ENCODE measurements at places on chromosomes 7 and 10. TPM values are rescaled to one million over a fixed set of nuclear protein-coding genes. Genes with fewer than 3 reads are reported as not detected.
A peak's percentile ranks its signal among the peaks of the same experiment; 100 is the strongest.

The VIPR2 gene
- total RNA-seq: 1.7 TPM

GRCh38 chr10:79443338-79444198, 1.9 kb downstream of the ZCCHC24 start:
- H3K27me3 ChIP-seq: peaks cover 54% of the 10 kb centered on the region
- DNase-seq: no peak
- peak overlapping the region; percentile 86 for H3K4me3 ChIP-seq
- no peak overlapping the region for H3K27ac ChIP-seq
- H3K4me1 ChIP-seq: peaks cover 22% of the 10 kb centered on the region

- no peak overlapping the region for H3K4me3 ChIP-seq
- peaks cover 13% of the 10 kb centered on the region for H3K4me1 ChIP-seq
- H3K27me3 ChIP-seq: no peaks in the 10 kb centered on the region
- no peak overlapping the region for H3K27ac ChIP-seq
- no peak for DNase-seq
- peaks cover 25% of the 10 kb centered on the region for H3K36me3 ChIP-seq
Measured at GRCh38 chr7:140136073-140136472, 40.7 kb downstream of the KDM7A start.

The CLDN3 gene
- not detected for total RNA-seq

DNA sequence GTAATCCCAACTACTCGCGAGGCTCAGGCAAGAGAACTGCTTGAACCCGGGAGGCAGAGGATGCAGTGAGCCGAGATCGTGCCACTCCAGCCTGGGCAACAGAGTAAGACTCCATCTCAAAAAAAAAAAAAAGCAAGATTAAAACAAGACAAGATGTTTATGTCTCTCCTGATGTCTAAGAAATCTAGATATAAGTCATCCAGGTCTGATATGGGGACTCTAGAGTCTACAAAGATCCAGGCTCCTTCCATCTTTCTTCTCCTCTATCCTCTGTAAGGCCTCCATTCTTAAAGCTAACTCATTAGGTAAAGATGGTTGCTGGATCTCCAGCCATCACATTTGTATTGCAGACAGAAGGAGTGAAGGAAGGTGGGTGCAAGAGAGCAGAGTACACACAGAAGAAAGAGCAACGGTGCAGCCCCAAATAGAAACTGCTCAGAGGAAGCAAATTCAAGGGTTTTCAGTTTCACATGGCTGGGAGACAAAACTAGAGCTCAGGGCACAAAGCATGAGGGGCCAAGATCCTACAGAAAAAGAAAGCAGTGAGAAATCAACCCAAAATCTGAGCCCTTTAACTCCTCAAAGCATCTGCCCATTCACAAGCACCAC, 57.6 kb downstream of the USP6NL start:
- H3K4me1 ChIP-seq: peaks cover 21% of the 10 kb centered on the region
- peak; percentile 69 for DNase-seq
- H3K36me3 ChIP-seq: no peaks in the 10 kb centered on the region

- H3K27ac ChIP-seq: no peak overlapping the region
- no peaks in the 10 kb centered on the region for H3K4me1 ChIP-seq
- no peak for DNase-seq
- no peaks in the 10 kb centered on the region for H3K27me3 ChIP-seq
- H3K36me3 ChIP-seq: no peaks in the 10 kb centered on the region
- no peak overlapping the region for H3K4me3 ChIP-seq
Measured at GRCh38 chr10:116408719-116409118, 18.9 kb upstream of the PNLIPRP3 start.

The GRM8 gene
- total RNA-seq: not detected

The SPDYE16 gene
- not detected for total RNA-seq

DNA sequence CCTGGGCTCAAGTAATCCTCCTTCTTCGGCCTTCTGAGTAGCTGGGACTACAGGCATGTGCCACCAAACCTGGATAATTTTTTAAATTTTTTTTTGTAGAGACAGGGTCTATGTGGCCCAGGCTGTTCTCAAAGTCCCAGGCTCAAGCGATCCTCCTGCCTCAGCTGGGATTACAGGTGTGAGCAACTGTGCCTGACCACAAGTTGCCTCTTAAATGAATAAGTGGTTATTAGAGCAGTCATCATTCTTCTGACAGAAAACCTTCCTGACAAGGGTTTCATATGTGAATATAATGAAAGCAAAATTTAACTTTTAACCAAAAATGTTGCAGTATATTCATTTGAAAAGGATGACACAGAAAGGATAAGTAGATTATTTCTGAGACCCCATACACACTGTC, 532.5 kb downstream of the GRM8 start:
- no peak overlapping the region for H3K4me3 ChIP-seq
- H3K4me1 ChIP-seq: no peaks in the 10 kb centered on the region
- no peak overlapping the region for H3K27ac ChIP-seq

- peaks cover 12% of the 10 kb centered on the region for H3K27me3 ChIP-seq
- H3K4me3 ChIP-seq: no peak overlapping the region
- no peaks in the 10 kb centered on the region for H3K36me3 ChIP-seq
- no peak for DNase-seq
- H3K4me1 ChIP-seq: no peaks in the 10 kb centered on the region
Measured at GRCh38 chr7:31058122-31058521, 6.0 kb downstream of the ADCYAP1R1 start.

DNA sequence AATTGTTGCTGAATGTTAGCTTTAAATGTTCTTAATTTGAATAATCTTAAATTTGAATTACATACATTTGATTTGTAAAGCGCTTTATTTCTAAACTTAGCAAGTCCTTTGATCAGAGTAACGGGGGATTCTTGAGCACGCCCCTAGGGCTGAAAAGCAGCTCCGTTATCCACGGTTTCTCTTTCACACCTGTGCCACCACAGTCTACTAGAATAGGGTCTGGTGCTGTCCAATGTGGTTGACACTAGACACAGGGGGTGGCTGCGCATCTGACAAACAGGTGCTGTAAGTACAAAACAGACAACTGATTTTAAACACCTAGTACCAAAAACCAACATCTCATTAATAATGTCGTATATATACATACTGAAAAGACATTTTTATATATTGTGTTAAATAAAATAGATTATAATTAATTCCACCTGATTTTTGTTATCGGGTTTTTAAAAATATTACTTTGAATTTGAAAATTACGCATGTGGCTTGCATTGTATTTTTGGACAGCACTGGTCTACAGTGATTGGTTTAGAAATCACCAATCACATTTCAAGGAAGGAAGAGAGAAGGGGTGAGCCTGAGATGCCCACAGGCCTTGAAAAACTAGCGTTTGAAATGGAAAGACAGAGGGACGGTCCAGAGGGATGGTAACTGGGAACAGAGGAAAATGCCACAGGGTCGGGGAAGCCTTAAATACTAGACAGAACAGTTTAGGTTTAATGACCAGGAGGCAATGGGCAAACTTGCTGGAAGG, 7.3 kb downstream of the SEPHS1 start:
- peaks cover 32% of the 10 kb centered on the region for H3K36me3 ChIP-seq
- H3K27me3 ChIP-seq: no peaks in the 10 kb centered on the region
- peaks cover 31% of the 10 kb centered on the region for H3K4me1 ChIP-seq
- DNase-seq: peak; percentile 76

DNA sequence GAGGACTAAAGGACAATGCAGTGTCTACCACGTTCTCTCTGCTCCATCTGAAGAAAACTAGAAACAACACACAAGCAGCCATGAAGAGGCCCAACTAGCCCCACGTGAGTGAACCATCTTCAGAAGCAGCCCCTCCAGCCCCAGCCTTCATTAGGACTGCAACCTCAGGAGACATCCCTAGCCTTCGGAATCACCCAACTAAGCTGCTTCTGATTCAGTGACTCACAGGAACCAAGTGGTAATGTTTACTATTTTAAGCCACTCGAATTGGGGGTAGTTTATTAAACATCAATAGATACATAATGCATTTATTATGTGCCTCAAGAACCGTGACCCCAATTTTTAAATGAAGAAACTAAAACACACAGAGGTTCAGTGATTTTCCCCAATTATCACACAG, 22.6 kb downstream of the ARHGAP12 start:
- no peaks in the 10 kb centered on the region for H3K27me3 ChIP-seq
- H3K4me1 ChIP-seq: peaks cover 6% of the 10 kb centered on the region
- no peak overlapping the region for H3K27ac ChIP-seq

The GTPBP4 gene
- total RNA-seq: 194 TPM

DNA sequence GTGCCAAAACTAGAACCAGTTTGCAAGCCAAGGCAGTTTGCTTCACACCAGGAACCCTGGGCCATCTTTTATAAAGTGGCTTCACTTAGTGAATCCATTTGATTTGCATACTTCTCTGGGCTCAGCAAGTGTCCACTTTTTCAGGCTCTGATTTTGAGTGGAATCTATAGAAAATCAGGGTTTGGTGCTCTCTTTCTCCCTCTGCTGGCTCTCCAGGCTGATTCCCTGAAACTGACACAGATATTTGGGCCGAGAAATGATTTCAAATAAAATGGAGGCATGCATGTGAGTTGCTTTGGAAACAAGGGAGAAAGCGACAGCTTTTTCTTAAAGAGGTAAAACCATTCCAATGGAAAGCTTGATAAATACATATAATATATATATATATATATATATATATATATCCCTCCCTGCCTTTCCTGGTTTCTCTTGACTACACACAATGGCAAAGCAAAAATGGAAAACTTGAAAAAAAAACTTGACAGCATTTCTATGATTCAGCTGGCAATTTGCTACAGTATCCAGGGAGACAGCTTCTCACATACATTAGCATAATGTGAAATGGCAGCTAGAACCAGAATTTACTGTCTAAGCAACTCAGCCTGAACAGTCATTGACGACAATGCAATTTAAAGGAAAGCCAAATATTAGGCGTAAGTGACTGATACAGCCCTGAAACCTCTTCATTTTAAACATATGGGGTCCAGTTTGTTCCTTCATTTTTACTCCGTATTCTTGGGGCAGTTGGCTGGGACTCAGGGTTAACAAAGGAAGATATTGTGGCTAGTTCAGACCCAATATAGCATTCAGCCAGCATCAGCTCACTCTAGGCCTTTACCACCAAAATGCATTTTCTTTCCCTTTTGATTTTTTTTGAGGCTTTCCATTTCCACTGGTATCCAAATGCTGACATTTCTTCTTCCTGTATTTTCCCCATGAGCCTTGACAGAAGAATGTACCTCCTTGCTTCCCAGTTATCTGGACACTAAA, 188.5 kb downstream of the TMEM178B start:
- peaks cover 13% of the 10 kb centered on the region for H3K27me3 ChIP-seq
- peaks cover 19% of the 10 kb centered on the region for H3K4me1 ChIP-seq
- no peaks in the 10 kb centered on the region for H3K36me3 ChIP-seq
- H3K27ac ChIP-seq: no peak overlapping the region
- no peak for DNase-seq

The GNGT1 gene
- not detected for total RNA-seq

The SORCS1 gene
- total RNA-seq: not detected

GRCh38 chr10:89377705-89378637, at the start of gene IFIT1B:
IFIT1B (plus strand) TSS chr10:89378056; CDS start chr10:89378136, 80 bp downstream.
- no peaks in the 10 kb centered on the region for H3K36me3 ChIP-seq
- no peak within 1 kb of the TSS for H3K4me3 ChIP-seq
- no peak for DNase-seq
- H3K27ac ChIP-seq: no peak within 1 kb of the TSS

DNA sequence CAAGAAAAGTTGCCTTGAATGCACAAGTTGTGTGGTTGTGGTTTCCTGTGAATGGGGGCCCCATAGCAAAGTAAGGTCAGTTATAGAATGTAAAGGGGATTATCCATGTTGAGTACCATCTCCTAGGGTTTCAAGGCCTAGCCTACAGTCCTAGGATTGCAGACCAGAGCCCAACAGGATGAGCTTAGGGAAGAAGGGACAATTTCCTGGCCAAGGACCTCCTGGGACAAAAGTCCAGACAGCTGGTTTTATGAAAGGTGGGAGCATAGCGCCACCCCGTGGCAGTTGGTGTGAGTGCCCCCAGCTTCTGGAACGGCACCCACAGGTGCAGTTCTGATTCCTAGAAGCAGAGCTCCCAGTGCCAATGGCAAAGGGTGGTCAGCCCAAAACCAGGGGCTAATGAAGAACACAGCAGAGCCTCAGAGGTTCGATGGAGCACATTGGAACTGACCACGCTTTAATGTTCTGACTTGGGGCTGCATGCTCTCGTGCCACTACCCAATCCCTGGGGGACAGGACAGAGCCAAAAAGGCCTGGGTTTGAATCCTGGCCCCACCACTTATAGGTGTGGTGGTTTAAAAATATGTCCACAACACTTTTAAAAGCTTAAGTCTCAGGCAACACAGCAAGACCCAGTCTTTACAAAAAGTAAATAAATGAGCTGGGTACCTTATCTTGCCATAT, 25.8 kb upstream of the TMEM120A start:
- H3K36me3 ChIP-seq: peaks cover 42% of the 10 kb centered on the region
- H3K27me3 ChIP-seq: no peaks in the 10 kb centered on the region
- H3K4me3 ChIP-seq: peak overlapping the region; percentile 25
- H3K4me1 ChIP-seq: peaks cover 13% of the 10 kb centered on the region
- peak; percentile 91 for DNase-seq

GRCh38 chr7:2209961-2210323, 22.8 kb downstream of the MAD1L1 start:
- H3K27me3 ChIP-seq: no peaks in the 10 kb centered on the region
- DNase-seq: no peak
- peak overlapping the region; percentile 49 for H3K27ac ChIP-seq

DNA sequence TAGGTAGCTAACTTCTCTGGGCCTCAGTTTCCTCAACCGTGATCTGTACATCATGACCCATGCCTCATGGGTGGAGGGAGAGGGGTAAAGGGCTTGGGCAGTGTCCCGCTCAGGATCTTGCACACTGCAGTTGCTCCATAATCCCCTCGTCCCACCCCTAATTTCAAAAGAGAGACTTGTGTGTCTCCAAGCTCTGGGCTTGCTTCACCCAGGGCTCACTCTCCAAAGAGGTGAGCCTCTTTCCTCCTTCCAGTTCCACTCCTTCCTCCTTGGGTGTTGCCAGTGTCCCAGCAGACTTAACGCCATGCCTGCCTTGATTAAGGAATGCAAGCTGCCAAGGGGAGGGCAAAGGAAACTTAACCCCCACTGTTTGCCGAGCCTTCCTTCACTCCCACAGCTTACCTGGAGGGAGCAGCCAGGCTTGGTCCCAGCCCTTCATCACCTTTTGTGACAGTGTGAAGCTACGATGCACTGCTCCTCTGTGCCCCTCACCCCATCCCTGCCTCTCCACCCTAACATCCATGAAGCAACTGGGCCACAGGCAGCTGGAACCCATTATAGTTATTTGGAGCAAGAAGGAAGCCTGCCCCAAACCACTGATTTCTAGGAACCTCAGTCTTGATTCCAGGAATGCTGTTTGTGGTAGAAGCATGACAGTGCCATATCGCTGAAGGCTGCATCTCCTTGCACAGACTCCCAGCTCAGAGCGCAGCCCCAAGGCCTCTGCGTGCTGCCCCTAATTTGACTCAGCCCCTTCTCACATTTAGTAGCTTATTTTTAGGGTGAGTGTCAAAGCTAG, 363.3 kb downstream of the TNS3 start:
- peaks cover 11% of the 10 kb centered on the region for H3K4me1 ChIP-seq
- H3K27me3 ChIP-seq: no peaks in the 10 kb centered on the region
- no peak overlapping the region for H3K27ac ChIP-seq
- H3K4me3 ChIP-seq: no peak overlapping the region
- DNase-seq: no peak
- no peaks in the 10 kb centered on the region for H3K36me3 ChIP-seq

DNA sequence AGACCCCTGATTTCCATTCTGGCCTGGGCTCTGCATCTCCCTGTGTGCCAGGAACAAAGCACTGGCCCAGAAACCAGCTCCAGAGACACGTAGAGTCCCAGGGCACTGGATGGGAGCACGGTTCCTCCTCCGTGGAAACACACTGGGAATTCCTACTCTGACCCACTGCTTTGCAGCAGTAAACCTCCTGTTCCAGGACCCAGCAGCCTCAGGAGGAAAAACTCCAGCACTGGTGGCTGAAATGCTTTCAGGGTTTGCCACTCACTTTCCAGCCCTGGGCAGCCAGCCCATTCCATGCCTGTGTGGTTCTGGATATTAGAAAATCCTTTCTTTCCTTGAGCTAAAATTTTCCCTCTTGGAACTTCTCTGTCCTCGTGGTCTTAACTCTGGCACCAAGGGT, 58.0 kb downstream of the FAM171A1 start:
- H3K4me1 ChIP-seq: peaks cover 2% of the 10 kb centered on the region
- no peaks in the 10 kb centered on the region for H3K36me3 ChIP-seq
- DNase-seq: no peak
- H3K4me3 ChIP-seq: no peak overlapping the region

Data from activated CD4-positive, alpha-beta T cell treated with anti-CD3 and anti-CD28 coated beads, Interleukin-2, amount 10 ng/mL, durations not matched to agents 24 days and 14 days (primary cell).